Osteocyte (in vitro differentiated cells): ENCODE measurements at places on chromosomes 7 and 10. TPM values are rescaled to one million over a fixed set of nuclear protein-coding genes. Genes with fewer than 3 reads are reported as not detected.

Gene SGCE
- 85.6 and 96.8 TPM in 2 replicates for total RNA-seq

Gene FGFBP3
- total RNA-seq, result 3.1 and 3.7 TPM in 2 replicates

Gene LIPF
- total RNA-seq, result not detected in 2 replicates

Gene C7orf33
- not detected in 2 replicates for total RNA-seq

- no peak for DNase-seq
These were observed 11.9 kb downstream of the HECW1 start for GRCh38 chr7:43124388-43124787.
